Type B pancreatic cell (in vitro differentiated cells): ENCODE measurements at places on chromosomes 4 and X.
A peak's percentile ranks its signal among the peaks of the same experiment; 100 is the strongest.

DNA sequence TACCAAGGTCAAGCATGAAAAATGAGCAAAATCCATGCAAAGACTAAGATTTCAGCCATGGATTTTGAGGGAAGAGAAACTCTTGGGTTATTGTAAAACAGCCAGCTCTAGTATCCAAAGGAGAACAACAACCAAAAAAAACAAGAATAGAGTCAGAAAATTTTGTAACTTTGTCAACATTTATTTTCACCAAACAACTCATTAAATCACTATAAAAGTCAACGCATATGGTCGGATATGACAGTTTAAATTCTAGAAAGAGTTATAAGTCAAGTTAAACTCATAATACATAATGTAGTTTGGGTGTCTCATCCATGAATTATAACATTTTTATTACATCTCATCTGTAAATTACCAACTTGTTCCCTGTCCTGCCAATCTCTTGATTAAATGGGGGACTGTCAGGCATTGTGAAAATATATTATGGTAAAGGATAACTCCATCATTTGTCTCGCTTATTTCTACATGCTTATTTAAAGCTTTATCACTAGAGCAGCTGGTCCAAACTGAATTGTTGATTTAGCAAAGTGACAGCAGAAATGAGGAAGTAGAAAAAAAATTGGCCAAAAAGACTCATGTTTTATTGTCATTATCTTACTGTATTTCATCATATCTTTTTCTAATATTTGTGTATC lies 224.8 kb upstream of the NOCT start:
- DNase-seq, result no peak

- DNase-seq, result no peak
Measured at GRCh38 chr4:26083987-26084386, 170.0 kb downstream of the SMIM20 start.

- DNase-seq, result no peak
Measured at GRCh38 chrX:23513121-23513520, 154.2 kb upstream of the PRDX4 start.

DNA sequence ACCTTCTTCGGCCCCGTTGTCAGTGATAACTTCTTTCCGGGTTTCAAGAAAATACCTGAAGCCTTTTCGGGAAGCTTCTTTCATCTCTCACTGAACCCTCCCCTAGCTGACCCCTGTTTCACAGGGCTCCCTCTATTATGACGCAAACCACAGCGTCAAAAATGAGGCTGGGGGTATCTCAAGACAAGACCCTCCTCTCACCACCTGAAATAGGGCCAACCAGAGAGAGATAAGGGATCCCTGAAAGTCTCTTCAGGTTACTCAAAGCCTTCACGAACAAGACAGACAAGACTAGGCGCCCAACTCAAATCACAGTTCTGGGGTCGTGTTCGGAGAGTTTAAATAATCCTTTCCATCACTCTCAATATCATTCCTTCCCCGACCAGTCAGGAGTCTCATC lies 1.2 kb downstream of the PHF8 start:
- no peak for DNase-seq

DNA sequence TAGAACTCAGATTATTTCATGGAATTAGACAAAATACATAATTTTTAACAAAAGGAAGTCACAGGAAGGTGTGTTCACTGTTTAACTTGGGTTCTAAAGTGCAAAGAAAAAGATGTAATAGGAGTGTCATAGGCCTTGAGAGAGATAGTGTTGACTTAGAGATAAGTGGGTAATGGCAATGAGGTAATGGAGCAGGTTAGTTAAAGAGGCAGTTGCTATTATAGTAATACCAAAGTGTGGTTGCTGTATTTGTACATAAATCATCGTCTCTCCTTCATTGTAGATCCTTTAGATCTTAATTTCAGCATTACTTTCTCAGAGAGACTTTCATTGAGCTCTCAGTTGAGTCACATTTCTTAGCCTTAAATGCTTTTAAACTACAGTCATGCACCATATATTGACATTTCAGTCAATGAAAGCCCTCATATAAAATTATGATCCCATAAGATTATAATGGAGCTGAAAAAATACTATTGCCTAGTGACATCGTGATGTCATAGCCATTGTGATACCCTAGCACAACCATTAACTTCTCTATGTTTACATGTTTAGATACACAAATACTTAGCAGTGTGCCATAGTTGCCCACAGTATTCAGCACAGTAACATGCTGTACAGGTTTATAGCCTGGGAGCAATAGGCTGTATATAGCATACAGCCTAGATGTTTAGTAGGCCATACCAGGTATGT lies 245.4 kb downstream of the ADGRL3 start:
- DNase-seq, result no peak

DNA sequence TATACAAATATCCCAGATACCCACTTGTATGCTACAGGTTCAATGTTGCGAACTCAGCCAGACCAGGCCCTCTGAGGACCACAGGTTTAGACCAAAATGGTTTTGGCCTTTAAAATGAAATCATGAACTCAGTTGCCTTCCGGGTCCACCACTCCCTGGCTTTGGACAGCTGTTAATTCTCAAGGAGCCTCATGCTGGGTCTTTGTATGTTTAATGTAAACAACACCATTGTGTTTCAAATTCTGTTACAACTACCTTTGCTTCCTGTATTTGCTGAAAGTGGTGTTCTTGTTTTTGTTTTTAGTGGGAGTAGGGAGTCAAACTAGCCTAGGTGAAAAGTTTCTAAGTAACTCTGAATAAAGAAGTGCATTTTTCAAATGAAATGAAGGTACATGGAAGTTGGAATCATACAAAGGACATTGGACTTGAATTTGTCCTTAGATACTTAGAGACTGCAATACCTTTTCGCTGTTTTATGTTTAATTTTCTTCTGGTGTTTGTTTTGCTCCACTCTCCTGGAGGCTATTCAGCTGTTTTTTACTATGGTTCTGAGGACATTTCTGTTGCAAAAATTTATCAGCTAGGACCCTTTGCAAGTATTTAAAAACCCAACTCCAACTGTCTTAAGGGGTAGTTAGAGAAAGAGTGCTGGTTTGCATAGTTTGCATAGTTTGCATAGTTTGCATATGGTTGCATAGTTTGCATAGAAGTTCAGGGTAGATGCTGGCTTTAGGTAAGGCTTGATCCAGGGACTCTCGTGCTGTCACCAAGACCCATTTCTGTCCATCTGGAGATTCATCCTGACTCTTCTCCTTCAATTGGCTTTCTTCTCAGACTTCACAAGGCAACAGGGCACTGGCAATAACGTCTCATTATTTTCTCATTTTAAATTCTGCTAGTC lies 70.1 kb downstream of the MID1IP1 start:
- no peak for DNase-seq

DNA sequence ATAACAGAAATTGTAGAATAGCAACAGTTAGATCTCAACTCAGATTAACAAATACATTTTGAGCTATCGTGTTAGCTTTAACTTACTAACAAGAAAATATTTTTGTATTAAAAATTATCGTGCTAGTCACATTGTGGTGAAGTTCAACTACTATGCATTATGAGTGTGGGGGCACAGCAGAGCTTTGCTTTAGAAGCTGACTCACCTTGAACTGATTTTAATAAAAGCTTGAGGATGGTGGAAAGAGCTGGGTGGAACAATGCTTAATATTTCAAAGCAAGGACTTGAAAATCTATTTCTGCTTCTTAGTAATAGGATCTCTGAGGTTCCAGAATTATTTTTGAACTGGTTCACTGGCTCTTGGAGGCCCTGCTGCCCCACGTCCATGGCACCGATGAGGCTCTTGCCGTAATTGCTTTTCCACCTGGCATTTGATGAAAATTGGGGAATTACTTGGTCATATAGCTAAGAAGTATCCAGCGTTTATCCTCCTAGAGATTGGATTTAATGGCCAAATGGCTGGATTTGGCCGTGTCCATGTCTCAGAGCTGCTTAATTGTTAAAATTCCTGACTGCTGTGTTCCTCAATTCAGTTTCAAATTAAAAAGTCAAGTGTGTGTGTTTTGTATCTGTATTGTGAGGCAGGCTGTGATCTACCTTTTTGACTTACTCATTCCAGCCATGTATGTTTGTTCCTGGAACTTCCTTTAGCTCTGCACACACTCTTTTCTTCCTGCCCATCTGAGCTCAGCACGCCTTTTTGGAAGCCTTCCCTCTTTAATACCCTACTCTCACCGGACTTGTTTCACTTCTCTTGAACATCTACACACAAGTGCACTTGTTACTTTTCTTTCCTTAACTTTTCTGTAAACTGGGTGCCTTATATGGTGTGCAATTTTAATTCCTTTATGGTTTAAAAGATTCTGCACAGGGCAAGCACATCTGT lies 66.6 kb upstream of the LIMCH1 start:
- no peak for DNase-seq

- DNase-seq, result peak; percentile 96
Measured at GRCh38 chr4:41214136-41214824, at the start of gene APBB2. TSS of gene APBB2 (minus strand) at chr4:41214542. CDS start at chr4:41033254, 181,288 bp downstream.

DNA sequence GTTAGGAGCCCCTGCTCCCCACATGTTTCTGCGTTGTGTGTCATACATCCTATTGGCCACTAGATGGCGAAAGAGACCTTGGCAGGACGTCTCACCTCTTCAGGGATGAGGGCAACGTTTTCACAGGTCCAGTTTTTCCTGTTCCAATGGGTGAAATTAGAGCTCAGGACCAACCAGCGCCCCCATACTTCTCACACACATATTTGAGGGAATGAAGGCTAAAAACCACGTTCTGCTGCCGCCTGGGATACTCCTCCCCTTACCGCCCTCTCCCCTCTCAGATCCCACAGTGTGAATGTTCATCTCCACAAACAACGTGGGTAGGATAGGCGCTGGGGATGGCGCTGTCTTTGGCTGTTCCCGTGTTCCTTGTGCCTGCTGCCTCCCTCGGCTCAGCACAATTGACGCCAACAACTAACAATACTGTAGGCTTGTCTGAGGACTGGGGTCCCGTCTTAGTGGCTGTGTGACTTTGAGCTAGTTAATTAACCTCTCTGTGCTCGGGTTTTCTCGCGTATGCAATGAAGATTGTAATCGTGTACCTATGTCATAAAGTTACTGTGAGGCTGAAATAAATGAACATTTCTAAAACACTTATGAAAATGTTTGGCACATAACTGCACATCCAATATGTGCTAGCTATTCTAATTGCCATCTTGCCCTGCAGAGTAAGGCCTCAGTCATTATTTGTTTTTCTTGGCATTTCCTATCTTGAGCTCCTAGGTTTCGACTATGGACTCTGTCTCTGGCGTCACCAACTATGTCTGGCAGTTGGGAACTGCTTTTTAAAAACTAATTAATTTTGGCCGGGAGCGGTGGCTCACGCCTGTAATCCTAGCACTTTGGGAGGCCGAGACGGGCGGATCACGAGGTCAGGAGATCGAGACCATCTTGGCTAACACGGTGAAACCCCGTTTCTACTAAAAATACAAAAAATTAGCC lies 181.3 kb upstream of the STK26 start:
- no peak for DNase-seq
